ENCODE measurements at places on chromosomes 4 and X.

GRCh38 chrX:45879512-45879911, 665.7 kb downstream of the ZNF674 start:
- DNase-seq, result no peak

DNA sequence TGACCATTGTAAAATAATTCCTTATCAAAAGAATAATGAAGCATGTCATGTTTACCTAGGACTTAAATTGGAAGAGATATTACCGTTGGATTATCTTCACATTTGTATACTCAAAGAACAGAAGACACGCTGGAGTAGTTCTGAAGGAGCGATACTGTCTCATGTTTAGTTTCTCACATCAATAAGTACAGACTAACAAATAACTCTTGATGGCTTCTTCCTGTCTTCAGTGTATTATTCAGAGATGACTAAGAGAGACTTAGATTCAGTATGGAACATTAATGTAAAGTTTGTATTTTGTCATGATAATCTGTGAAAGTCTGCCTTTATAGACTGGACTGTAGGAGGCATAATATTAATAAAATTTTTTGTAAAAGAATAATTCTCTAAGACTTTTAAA, 72.7 kb downstream of the SPRY1 start:
- DNase-seq, result no peak

DNA sequence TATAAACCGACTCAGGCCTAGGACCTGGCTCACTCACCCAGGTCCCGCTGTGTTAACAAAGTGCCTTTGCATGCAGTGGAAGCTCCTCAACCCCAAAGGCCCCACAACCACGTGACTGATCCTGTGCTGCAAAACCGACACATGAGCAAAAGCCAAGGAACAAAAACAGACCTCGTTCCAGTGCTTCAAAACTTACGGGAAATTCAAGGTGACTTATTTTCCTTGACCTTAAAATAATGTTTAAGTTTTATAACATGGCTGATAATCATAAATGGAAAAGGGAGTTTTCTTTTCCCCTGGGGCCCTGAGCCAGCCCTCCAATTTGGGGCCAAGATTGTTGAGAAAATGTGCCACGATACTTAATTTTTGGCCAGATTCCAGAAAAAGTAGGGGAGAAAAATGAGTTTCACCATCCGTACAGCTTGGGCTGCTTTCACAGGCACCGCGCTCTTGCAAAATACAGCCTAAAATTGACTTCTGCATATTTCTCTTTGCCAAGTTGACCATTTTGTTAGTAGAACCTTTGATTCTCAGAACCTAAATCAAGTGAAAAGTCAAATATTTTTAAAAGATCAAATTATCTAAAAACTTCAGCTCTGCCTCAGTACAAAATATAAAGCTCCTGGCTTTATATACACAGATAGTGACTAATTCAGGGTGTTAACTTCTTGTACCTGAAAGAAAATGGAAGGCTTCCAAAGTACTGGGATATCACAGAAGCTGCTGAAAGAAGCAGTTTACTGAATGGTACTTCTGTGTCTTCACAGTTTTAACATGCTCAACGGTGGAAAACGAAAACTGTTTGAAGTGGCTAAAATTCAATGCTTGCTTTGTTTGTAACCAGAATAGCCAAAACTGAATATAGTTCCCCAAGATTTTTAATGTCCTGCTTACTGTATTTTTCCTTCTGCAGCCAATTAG, 93.8 kb downstream of the APBB2 start:
- no peak for DNase-seq

DNA sequence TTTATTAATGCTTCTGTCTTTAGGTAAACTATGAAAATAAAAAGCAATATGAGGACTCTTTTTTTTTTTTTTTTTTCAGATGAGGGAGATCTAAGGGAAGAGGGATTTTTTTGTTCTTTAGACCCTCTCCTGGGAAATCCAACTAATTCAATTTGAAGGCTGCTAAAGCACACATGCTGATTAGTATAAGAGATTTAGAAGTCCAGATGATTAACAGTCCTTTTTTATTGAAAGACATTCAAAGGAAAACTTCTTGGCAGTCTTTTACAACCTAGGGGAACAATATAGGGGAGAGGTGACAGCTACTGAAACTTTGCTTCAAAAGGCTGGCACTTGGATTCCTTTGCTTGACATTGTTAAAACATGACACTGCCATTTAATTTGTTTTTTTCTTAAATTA, 602.5 kb downstream of the RAPGEF2 start:
- no peak for DNase-seq

DNA sequence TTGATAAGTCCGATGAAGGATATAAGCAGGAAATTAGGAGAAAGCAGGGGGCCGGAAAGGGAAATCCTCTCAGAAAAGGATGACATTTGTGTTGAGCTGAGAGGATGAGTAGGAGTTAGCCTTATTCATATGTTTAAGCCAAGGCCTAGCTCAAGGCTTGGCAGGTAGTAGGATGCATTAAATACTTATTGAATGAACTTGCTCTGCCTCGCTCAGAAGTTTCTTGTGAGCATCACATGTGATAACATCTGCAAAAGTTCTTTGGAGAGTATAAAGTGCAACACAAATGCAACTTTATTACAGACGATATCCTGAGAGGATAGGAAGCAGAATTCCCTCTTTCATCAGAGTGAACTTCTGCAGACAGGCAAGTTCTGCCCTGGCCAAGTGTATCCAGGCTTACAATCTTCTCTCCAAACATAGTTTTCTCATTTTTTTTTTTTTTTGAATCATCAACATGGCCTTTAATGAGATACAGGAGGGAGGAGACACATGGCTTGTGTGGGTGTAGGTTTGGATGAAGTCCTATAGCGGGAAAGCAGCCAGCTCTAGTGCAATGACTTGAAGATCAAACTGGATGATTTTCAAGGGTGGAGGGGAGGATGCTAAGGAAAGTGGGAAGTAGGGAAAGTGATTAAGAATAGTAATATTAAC, 48.1 kb downstream of the LUZP4 start:
- no peak for DNase-seq

DNA sequence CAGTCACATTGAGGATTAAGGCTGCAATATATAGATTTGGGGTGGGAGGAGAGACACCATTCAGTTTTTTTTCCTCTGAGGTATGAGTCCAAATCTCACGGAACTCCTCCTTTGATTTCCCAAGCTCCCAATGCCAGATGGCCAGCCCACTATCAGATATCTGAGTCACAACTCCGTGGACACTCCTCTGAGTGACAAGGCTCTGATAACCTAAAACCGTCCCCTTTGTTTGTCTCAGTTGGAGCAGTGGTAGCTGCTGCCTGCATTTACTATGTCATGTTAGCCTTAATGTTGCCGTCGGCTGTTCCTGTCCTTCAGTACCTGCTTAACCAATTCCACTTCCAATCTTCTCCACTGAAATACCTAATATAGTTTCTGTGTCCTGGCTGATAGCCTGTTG, 107.3 kb downstream of the DTHD1 start:
- no peak for DNase-seq

- peak; percentile 15 for DNase-seq
Measured at GRCh38 chrX:150364347-150365050, 1.4 kb downstream of the MAMLD1 start.

DNA sequence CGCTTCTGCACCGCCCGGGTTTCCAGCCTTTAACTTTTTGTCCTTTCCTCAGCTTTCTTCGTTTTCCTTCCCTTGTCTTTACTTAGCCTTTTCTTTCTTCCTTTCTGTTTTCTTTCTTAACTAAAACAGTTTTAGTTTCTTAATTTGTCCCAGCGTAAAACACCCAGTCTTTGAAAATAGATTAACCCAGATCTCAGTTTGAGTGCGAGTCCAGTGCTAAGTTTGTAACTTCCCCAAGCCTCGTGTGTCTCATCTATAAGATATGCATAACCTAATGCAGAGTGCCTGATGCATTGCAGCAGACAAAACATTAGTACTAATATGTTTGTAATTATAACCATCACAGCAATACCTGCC, 460 bp upstream of the GEMIN8 start:
- peak; percentile 24 for DNase-seq

- peak; percentile 48 for DNase-seq
Measured at GRCh38 chrX:39492497-39493162, 605.1 kb downstream of the BCOR start.

DNA sequence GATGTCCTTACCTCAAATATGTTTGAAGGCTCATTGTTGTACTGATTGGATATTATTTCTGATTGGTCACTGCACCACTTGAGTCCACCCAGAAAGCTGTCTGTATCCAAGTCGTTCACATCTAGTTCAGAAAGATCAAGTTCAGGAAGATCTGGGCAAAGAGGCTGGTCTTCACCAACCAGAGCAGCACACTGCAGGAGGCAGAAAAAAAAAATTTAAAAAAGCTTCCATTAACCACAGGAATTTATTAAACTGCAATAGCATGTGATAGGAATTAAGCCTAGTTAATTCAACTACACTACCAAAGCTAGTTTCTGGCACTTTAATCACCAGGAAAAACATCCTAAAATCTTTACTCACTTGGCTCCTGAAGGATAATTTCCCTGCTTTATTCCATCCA, 5.1 kb downstream of the PPARGC1A start:
- DNase-seq, result no peak

DNA sequence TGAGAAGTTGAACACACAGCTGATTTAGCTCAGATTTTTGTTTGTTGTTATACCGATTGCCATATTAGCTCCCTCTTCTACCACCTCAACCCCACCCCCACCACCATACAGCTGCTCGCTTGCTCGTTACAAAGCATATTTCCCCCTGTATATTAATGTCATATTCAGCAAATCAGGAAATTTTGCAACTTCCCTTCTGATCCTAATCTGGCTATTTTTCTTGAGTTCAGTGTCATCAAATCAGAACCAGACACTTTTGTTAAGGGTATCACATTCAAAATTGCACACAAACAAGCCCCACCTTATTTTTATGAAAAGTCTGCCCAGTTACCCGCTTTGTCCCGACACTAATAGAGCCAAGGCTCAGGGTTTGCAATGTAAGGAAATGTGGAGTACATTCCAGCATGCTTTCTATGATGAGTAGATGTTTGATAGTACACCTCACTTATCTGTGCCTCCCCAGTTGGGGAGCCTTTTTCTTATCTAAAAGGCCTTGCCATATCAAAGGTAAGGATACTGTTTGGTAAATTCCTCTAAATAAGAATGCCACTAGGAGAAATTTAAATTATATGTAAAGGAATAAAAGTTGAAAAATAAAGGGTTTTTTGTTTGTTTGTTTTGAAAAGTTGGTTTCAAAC, 212.2 kb downstream of the CBR4 start:
- peak; percentile 65 for DNase-seq

GRCh38 chr4:87069037-87069742, 134.4 kb downstream of the AFF1 start:
- DNase-seq, result no peak

GRCh38 chrX:115901241-115901640, 269.3 kb upstream of the AGTR2 start:
- DNase-seq, result no peak

DNA sequence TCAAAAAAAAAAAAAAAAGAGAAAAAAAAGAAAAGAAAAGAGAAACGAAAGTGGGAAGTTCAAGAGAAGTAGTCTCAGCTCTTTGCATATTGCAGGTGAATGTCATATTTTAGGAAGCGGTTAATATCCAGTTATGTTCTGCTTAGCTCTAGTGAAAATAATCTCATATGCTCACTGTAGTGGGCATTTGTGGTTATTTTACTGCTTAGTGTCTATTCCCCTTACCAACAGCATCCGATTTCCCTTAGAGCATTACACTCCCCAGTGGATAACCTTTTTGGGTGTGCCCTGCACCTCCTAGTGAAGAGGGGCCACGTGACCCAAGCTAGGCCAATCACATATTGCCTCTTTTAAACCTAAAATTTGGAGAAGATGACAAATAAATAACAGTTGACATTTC, 111.2 kb upstream of the ZNF827 start:
- DNase-seq, result no peak

- DNase-seq, result peak; percentile 66
Measured at GRCh38 chr4:152817331-152817730, 37.6 kb downstream of the ARFIP1 start.

All from inflammatory macrophage treated with lipopolysaccharide for 4 hours (primary cell).